Fibroblast of the aortic adventitia (primary cell): ENCODE measurements at places on chromosomes 12 and 14. TPM values are rescaled to one million over a fixed set of nuclear protein-coding genes. Genes with fewer than 3 reads are reported as not detected.

The GPR68 gene
- total RNA-seq: 1.3 and 17.1 TPM in 2 replicates

DNA sequence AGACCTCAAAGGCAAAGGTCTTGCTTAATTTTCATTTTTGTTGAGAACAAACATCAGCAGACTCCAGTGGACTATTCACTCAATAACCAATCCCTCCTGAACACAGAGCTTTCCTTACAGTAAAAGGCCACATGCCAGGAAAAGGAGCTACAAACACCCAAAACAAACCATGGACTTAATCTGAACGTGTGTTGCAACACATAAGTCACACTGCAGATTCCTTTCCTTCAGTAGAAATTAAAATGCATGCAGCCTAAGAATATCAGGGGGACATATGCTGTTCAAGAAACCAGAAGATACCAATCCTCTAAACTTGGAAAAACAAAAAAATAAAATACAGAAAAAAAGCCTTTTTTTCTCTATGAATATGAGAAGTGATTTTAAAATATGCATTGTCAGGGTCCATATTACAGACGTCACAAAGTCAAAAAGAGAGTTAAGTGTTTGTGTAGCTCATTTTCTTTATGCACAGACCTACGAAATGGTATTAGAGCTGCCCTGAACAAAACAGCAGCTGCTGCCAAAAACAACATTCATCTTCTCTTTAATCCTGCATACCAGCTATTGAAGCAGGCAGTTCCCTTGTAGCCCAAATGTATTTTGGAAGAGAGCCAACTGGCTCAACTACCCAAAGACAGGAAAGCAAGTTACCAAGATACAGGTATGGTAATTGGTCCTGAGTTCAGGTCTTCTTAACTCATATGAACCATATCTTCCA, 26.2 kb downstream of the KITLG start:
- peak; percentile 87 for DNase-seq

GRCh38 chr12:25377469-25378177, 126.9 kb upstream of the KRAS start:
- DNase-seq: peak; percentile 41

DNA sequence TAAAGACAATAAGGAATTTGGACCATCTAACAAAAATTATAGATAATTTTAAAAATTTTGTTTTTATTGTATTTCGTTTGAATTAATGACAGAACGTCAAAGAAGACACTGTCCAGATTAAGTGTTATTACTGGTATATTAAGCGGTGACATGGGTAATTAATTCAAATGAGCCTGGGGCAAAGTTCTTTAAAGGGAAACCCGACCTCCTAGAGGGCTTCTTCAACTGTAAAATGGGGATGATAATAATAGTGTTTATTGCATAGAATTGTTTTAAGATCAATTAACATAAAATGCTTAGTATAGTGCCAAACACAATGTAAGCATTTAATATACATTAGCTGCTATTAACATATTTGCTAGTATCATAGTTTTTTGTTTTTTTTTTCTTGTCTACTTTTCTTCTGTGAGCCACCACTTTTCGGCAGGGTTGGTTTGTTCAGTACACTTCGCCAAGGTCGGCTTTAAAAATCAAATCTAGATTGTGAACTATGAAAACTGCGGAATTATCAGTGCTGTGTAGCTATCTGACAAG, 514 bp upstream of the LARP4 start:
- DNase-seq: no peak

The TAS2R30 gene
- total RNA-seq: 6.9 and 16.4 TPM in 2 replicates

DNA sequence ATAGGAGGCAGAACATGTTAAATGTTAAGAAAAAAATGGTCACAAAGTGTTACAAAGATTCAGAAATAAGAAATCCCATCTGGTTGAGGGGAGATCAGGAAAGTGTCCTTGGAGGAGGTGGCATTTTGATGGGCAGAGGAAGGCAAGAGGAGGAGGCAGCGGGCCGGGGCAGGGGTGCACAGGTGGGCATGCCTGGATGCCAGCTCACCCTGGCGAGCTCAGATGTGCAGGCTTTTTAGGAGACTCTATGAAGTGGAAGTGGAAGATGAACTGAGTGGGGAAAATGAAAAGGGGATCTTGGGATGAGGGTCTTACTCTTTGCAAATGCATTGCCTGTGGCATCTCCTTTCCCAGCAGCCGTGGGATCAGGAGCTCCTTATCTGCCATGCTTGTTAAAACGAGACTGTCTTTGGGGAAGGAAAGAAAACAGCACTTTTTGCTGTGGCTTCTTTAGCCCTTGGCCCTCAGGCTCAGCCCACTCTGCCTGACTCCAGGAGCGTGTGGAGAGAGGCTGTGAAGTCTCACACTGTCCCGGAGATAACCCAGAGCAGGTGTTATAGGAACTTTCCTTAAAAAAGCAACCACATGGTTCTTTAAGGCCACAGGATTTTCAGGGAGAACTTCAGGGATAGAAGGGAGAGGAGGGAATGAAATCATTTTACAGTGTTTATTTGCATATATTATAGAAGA, 62.6 kb downstream of the ELK3 start:
- DNase-seq: no peak

GRCh38 chr12:124698211-124698997, 131.0 kb upstream of the NCOR2 start:
- peak; percentile 98 for DNase-seq

DNA sequence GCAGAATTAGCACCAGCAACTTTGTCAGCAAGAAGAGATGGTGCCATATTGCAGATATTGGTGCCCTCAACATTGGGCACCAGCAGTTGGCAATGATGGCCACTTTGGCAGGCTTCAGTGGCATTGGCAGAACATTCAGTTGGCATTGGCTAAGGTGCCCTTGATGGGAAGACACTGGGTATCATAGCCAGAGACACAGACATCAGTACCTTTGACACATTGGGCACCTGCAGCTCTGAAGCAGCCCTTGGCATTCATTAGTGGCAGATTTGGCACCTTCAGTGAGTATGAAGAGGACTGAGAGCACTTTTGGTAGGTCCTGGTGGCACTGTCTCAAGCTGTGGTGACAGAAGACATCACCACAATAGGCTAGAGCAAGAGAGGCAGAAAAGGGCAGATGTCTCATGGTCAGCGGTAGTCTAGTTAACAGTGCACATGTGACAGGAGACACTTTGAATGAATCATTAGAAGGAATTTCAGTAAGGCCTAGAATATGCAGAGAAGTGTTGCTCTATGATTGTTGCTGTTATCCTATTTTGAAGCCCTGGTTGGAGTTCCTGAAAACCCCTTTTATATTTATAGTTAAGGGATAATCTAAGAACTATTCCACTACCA, 422.2 kb downstream of the APAF1 start:
- DNase-seq: no peak

DNA sequence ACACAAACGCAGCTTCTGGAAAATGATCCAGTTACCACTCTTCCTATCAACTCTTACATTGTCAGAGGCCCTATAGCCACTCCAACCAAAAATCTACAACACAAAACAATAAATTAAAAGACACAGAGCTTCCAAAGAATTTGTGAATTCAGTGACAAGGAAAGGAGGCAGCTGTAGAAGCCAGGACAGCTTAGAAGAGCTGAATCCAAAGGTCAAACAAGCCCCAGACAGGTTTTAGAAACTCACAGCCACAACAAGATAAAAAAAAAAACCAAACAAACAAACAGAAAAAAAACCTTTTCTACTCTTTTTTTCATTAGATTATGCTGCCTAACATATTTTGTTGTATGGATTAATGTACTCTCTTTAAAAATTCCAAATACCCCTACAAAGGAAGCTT, 94.4 kb downstream of the KIF21A start:
- no peak for DNase-seq

DNA sequence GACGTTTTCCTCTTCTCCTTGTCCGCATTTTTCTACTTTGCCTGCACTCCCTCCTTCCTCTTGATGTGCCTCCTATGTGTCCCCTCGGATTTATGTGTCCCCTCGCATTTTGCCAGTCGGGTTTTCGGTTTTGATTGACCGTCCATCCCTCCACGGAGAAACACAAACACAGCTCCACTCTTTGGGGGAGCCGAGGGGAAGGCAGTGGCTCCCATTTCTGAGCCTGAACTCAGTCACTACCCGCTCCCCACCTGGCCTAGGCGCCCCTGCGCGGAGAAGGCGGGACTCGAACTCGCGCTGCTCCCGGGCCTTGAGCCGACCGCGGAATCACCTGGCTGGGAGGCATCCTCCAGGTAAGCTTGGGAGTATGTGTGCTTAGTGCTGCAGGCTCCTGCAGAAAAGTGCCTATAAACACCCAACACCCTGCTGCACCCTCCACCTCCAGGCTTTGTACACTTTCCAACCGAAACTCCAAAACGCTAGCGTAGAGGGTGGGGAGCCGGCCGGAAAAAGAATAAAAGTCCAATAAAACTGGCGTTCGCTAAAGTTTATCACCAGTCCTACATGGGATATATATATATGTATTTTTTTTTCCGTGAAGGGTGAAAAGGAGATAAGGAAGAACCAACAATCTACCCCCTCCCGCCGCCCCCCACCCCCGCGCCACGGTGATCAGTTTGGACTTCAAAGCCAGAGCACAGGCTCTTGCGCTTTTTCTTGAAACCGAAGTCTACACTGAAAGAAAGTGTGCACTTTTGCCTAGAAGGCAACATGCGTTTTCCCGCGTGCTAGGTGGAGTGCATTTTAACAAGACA, 3.3 kb upstream of the CCND2 start:
- no peak for DNase-seq

DNA sequence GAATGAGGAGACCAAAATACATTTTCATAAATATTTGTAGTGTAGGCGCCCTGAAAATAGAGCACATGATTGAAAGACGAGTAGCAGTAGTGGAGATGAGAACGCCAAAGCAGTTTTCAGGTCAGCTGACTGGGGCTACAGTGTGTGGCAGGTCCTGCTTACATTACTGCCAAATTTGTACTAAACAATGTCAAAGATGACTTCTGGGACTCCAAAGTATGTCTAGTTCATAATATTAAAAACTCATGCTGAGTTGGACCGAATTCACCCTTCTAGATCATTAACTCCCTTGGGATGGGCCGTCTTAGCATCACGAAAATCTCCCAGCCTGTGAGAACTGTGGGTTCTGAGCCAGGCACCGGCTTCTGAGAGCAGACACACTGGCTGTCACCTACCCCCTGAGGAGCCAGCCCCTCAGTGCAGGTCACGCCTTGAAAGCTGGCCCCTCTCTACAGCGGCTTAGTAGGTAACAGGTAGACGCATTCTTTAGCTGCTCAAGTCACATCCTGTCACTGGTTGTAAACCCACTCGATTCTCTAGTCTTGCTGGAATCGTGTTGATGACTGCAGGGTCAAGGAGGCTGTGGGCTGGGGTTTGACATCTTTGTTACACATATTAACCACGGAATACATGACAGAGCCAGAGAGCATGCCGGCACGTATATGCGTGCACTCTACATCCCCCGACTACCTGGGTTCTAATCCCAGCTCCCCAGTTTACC, 210.4 kb downstream of the ETV6 start:
- DNase-seq: no peak

- DNase-seq: peak; percentile 6
These were observed 34.7 kb upstream of the NRXN3 start for GRCh38 chr14:78135450-78135891.

GRCh38 chr12:65450625-65451024, 172.1 kb downstream of the MSRB3 start:
- no peak for DNase-seq

The SAMD15 gene
- 2.0 and 3.6 TPM in 2 replicates for total RNA-seq

DNA sequence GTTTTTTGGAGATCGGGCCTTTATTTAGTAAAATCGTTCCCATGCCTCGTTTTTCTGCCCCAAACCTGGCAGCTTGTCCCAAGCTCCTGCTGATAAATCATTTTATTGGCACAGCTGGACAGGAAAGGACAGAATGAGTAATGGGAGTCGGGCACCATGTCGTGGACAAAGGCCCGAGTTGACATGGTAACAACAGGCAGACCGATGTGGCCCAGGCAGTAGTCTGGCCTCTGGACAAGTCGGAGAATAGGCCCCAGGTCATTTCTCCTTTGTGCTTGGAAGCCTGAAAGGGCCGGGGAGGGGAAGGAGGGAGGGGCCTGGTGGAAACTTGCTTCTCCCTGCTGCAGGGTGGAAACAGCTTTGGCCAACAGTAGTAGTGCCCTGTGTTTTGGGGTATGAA, 234.9 kb downstream of the SUDS3 start:
- DNase-seq: no peak

GRCh38 chr14:96863327-96863985, 66.3 kb downstream of the VRK1 start:
- DNase-seq: no peak

- no peak for DNase-seq
These were observed 1.6 kb upstream of the CDKN1B start for GRCh38 chr12:12715459-12716150.

DNA sequence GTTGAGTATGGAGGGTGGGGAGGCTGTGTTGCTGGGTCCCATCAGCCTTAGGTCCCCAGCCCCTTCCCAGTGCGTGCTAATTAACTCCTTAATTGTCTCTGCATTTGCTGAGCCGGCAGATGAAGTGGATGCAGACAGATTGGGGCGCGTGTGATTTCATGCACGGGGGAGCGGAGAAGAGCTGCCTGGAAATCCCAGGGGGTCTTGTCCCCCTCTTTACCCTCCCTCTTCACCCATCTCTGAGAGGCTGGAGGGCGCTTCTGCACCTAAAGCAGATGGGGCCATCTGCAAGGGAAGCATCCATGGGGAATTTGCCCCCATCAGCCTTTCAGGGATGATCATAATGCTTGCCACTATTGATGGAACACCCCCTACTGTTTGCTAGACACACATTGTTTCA, 4.4 kb upstream of the ASIC1 start:
- DNase-seq: no peak

- DNase-seq: no peak
These were observed 212.3 kb upstream of the FOXN3 start for GRCh38 chr14:89629383-89629782.

DNA sequence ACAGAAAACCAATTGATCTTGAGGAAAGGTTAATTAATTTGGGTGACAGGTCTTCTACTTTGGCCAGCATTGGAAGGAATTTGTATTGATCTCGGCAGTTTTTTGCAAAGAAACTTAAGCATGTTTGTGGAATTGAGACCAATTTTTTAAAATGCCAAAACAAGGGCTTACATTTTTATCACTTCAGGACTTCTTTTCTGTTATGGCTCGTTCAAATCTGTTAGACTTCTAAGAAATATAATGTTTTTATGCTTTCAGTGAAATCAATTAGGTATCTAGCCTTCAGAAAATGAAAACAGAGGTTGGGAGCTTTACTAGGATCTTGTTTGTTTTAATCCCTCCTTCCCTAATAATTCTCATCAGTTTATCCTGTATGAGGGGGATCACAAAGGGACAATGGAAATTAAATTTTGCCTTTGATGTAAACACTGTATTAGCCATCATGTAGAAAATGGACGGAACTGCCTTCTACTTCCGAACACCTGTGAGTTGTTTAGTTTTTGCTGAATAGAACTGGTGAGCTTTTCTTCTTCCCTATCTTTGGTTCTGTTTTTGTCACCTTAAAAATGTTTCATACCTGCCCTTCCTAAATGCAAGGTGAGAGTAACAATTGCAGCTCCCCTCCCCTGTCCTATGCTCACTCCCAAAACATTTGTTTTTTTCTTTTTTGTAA, 7.8 kb downstream of the FOXA1 start:
- DNase-seq: no peak

GRCh38 chr12:120737557-120738251, 12.1 kb downstream of the ACADS start:
- DNase-seq: no peak

- DNase-seq: no peak
These were observed 84.3 kb upstream of the NCOR2 start for GRCh38 chr12:124651516-124652273.
